ENCODE measurements at places on chromosomes 3 and 15.

DNA sequence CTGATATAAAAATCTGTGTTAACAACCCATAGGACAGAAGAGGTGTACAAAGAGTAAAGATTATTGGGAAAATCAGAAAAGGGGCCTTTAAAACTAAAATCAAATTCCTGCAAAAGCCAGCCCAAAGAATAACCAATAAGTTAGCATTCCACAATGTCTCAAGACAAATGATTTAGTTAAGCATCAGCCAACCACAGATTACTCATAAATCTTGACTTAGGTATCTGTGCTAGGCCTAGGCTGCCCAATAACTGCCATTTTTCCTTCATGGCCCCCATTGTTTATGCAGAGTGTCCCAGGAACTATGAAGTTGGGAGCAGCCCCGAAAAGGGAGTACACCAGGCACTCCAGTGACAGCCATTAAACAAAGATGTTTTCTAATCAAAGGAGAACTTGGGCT is 7.4 kb downstream of the TRANK1 start:
- DNase-seq: no peak

GRCh38 chr3:72189339-72189738 is 404.4 kb upstream of the PROK2 start:
- no peak for DNase-seq

GRCh38 chr3:139937674-139938279 is 2.8 kb downstream of the CLSTN2 start:
- no peak for DNase-seq

DNA sequence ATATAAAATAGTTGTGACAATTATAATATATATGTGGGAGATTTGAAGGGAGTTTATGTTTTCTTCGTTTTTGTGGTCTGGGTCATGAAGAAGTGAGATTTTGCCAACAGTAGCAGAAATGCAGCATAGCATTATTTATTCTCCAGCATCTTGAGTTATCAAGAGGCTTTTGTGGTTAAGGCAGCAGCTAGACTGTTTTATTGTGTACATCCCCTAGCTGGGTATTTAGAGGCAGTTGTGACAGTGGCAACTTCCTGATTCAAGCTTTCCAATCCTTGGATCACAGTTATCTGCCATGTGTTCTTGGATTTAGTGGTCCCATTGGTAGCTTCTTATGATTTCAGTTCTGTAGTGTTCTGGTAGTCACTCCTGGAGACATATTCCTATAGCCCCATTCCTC is 29.0 kb downstream of the ARIH1 start:
- DNase-seq: no peak

DNA sequence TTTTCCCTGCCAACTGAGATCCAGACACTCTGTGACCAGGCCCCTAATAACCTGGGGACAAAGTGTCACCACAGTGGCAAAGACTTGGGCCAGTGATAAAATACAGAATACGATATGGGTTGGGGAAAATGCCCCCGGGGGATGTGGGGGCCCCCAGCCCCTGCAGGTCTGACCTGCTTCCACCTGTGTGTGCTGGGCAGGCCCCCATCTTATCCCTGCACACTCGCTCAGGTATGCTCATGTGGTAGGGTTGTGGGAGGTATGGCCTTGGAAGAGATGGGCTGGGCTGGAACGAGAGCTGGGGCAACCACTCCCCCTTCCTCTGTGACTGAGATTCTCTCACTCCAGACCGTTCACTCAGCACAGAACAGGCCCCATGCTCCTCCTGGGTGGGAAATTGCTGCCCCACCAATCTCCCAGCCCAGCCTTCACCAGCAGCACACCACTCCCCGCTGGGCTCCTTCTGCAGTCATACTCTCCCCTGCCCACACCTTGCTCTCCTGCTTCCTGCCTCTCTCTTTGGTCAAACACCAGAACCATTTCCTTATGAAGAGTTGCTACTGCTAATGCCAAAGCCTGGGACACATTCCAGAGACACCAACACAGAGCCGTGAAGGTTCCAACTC is 9.6 kb upstream of the CPEB1 start:
- DNase-seq: no peak

DNA sequence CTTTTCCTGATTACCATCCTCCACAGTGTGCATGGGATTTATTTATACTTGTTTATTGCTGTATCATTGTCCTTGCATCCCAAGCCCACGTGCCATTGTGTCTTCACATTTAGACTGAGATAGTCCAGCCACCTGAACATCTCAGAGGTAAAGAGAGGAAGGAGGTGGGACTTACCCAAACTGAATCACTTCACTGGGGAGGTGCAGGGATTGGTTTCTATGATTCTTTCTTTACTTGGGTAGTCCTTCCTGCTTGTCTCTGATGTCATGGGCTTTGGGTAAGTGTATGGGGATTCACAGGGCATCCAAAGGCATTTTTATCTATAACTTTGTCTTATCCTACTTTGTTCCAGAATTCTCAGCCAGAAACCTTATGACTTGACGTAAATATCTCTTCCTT is 141.5 kb upstream of the UMPS start:
- DNase-seq: no peak

DNA sequence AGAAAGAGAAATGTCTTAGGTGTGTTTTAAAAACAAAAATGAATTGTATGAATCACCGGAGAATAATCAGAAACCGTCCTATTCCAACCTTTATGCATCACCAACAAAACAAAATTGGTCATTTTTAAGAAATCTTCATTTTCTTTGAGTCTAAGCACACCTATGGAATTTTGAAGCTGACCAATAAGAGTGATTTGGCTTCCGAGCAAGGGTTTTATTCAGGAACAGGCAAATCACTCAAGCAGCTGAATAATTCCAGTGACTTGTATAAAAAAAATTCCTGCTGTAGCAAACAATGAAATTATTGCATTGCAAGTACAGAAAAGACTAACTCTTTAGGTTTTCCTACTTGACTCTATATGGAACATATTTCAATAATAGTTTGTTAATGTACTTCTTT is 83.8 kb upstream of the FNDC3B start:
- no peak for DNase-seq

DNA sequence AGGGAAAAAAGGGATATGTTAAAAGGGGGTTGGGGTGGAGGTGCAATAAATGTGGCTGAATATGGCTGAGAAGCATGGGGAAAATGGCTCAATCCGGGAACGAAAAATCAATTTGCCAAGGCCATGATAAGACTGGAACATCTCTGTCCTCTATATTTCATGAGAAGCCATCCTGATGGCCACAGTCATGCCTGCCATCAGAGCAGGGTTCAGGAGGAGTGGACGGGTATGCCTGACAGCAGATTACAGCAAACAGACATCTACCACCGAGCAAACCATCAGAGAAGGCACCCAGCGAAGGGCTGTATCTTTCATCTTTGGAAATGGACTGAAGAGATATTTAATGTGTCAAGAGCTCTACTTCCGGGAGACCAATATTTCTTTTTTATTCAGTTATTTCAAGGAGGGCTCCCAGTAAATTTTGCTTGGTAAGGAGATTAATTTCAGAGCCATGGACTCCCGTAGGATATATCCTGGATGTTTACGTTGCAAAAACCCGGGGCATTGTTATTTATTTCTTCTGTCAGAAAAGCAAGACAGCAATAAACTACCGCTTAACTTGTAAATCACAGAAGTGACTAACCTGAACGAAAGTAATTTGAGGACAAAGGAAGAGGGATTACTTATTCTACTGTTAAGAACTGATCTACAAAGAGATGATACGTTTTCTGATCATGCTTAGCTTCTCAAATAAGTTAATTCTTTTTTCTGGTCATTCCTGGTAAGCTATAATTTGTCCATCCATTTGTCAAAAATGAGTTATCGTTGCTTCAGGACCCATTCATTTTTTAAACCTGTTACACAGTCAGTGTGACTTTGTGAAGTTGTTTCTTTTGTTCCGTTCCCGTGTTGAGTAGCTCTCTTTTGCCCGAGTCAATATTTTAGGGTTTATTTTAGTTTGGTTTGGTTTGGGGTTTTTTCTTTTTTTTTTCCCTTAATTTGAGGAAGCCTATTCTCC is 80.6 kb upstream of the CHD2 start:
- DNase-seq: no peak

Data from GM06990 (cell line).